ENCODE measurements at places on chromosomes 1 and 21. TPM values are rescaled to one million over a fixed set of nuclear protein-coding genes. Genes with fewer than 3 reads are reported as not detected.

The PLCH2 gene
- 2.2 TPM for total RNA-seq

DNA sequence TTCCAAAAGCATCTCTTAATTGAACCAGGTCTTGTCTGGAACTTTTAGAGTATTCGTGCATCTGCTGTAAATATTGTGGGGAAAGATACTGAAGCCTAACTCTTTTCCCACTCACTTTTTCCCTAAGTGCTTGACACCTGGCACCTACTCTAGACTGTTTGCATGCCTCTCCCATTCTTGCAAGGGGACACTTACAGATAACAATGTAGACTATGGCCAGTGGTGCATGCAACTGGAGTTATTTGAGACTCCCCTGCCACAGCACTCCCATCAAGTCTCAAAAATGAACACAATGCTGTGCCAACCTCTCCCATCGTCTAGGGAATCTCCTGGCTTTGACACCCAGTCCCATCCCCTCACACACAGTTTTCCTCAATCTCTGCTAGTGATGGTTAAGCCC is 118.6 kb upstream of the ATP1B1 start:
- no peak for DNase-seq

DNA sequence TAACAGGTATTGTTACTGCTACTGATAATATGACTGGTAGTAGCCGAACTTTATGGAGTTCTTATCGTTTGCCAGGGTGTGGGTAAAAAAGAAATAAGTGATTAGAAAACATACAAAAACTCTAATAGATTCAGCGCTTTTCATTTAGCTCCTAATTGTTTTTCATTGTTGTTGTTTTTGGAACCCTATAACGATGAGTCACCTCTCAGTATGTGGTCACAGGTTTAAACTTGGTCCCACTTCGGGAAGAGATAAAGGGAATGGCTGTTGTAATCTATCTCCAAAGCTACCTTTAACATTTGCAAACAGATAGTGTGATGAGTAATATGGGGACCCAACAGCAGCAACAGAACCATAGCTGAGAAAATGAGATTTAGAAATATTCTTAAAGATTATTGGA is 62.7 kb upstream of the BCL10 start:
- DNase-seq, result no peak

DNA sequence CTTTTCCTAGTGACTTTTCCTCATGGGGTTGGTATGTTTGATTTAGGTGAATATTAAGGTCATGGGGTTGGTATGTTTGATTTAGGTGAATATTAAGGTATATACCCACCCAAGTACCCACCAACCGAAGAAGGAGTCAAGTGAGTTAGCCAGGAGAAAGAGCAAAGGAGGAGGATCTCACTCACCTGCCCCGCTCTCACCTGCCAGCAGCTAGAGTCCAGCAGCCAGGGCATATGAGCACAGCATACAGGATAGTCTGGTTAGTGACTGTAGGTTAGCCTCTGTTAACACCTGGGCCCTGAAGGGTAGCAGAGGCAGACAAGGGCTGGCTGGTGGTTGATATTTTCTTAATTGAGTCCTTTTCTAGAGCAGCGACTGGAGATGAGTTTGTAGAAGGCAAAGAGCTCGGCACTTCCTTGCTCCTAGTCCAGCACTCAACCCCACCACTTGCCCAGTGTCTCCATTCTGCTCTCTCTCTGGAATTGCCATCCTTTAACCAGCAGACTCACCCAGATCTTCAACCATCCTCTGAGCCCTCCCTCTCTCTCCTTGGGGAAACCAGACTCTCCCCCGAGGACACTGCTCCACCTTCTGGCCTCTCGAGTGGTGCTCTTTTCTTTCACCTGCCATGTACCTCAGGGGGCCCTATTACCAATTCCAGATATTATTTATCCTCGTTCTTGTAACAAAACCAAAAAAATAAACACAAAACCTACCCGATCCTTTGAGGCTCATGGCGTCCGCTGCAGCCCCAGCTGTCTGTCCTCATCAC is 16.3 kb upstream of the DESI2 start:
- DNase-seq, result no peak

- DNase-seq, result no peak
Observed at GRCh38 chr1:71364236-71364635, 283.4 kb upstream of the ZRANB2 start.

- DNase-seq, result no peak
Observed at GRCh38 chr1:3384407-3384806, 70.1 kb upstream of the ARHGEF16 start.

DNA sequence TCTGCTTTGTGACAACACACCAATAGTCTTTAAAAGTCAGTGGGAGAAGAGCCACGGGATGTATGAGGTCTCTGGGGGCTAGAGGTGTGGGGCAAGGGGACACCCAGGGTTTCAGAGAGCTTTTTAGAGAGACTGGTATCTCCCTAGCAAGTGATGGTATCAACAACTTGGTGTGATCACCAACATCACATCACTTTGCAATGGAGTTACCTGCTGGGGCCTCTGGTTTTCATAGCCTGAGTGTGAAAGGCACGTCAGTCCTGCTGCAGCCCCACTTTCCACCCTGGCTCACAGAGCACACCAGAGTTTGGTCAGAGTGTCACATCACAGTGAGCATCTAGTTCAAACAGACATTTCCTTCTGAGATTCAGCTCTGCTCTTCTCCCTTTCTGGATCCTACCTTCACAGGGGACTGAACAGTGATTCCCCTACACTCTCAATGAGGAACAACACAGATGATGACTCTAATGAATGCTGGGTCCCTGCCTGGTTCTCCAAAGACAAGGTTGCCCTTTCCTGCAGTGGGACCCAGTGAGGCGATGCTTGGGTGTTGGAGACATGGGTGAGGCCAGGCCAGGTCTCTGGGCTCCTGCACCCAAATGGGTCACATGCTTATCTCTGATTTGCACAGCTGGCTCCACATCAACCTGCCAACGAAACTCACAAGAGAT is 2.0 kb upstream of the MAN1C1 start:
- no peak for DNase-seq

The CD164L2 gene
- total RNA-seq, result not detected

DNA sequence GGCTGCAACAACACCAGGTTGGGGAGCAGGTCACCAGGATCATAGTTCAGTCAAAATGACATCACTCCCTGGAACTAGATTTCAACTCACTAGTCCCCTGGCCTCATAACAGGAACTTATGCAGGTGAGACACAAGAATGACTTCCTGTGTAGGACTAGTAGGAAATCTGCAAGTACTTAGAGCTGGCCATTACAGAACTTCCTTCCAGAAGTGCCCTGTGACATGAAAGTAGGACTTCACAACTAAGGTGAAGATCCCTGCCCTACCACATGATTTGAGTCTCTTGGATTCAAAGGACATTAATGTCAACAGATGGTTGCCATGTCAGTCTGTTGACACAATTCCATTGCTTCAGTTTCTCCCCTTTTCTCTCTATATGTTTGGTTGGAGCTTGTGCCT is 223.1 kb downstream of the RPS6KC1 start:
- no peak for DNase-seq

The CCDC30 gene
- 21.2 TPM for total RNA-seq

- no peak for DNase-seq
Observed at GRCh38 chr21:42239973-42240372, 21.0 kb downstream of the ABCG1 start.
